ENCODE measurements at places on chromosomes 6 and 20.

DNA sequence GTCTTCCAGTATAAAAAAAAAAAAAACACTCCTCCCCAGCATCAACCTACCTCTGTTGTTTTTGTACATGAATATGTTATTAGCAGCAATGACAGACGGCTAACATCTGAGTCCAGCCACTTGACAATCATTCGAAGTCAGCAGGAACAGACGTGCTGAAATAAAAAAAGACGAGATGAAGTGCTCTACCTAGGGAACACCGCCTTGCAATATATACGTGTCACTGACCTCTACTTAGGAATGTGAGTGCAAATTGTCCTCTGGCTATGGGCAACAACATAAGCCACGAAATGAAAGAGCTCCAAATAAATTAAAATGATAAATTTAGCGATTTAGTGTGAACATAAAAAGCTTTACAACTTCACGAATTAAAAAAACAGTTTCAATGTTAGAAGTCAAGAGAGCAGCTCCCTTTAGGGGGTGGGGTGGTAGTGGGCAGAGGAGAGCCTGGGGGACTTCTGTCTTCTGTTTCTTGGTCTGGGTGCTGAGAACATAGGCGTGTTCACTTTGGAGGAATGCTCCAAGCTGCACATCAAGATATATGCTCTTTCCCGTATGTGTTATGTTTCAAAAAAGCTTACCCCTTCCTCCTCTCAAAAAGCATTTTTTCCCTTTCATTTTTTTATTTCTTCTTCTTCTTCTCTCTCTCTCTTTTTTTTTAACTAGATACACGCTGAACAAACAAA, 23.3 kb downstream of the EDN1 start:
- no peak for DNase-seq

GRCh38 chr6:4880363-4880762, 104.2 kb downstream of the CDYL start:
- no peak for DNase-seq

DNA sequence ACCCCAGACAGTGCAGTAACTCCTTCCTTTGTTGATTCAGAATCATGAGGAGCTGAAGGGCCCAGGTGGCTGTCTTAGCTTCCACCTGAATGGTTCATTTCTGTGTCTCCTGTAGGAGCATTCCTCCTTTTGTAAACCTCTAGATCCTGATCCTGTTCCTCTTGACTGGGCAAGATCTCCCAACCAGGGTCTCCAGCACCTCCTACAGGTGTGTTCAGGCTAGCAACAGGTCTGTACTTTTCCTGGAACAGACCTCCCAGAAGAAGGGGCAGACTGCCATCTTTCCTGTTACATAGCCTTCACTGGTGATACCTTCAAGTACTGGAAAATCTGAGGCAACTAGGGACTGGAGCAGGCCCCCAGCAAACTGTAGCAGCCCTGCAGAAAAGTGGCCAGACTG, 35.2 kb downstream of the HLA-B start:
- no peak for DNase-seq

DNA sequence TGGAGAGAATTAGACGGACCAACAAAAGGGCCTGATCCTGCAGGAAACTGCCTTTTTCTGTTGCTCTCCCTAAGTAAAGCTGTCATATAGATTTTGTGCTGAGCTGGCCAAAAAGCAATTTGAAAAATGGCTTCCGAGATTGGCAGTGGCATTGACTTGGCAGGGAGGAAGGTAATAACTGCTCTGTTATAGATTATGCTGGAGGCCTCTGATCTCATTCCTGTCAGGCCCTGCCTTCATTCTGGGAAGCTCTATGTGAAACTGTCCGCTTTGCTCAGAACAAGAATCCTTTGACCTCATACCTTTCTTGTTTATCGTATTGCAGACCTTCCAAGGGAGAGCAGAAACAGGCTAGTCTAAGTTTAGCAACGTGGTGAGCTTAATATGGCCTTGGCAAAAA, 234.4 kb downstream of the PHACTR1 start:
- no peak for DNase-seq

DNA sequence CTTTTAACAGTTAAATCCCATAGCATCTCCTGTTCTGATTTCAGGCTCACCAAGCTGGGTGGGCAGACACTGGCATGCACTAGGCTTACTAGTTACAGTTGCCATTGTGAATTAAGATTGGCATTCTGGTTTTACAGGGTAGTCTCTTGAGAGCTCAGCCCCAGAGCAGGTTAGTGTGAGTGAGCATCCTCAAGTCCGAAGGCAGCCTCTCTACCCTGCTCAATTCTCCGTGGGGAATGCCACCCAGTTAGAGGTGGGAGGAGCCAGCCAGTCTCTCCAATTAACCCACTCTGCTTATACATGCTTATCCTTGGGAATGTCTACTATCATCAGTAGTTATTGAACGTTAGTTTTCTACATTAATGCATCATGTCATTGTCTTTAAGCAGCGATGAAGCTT, 8.9 kb upstream of the OGFRL1 start:
- no peak for DNase-seq

DNA sequence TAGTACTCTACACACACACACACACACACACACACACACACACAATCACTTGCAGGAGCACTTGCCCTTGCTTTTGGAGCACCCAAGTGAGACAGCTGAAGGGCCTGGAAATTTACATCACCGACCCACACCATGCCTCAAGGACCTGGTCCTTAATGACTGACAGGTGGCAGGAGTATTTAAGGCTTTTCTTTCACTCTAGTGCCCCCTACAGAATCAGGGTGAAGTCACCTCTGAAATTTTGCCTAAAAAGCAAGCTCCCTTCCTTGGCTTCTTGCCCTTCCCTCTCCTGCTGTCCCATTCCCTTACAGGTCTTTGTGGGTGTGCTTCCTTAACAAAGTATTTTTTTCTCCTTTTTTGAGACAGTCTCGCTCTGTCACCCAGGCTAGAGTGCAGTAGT, 353.5 kb upstream of the IRAK1BP1 start:
- no peak for DNase-seq

DNA sequence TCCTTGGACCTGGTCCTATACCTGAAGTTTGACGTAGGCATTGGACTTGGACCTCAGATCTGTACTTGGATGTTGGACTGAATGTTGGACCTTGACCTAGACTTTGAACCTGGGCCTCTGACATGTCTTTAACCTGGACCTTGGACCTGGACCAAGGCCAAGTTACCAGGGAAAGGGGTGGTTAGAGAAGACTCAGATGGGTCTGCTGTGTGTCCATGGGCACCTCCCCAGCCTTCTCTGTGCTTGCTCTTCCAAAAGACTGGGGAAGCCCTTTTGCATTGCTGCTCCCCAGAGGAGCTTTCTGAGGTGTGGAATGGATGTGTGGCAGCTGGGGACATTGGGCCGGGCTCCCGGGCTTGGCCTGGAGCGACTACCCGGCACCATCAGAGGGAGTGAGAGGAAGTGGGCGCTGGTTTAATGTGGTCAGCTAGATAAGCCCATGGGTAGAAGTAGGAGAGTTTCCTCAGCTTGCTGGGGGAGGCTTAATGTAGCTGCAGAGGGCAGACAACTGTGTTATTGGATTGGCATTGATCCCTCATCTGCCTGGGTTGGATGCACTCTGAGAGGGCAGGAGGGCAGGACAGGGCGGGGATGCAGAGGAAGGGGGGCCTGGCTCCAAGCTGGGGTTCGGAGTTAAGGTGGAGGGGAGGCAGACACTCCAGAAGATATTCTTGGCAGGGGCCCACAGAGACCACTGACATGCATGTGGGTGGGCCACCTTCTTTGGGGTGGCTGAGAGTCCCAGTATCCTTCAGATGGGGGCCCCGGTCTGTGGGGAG, 4.2 kb downstream of the SCRT2 start:
- DNase-seq: no peak

DNA sequence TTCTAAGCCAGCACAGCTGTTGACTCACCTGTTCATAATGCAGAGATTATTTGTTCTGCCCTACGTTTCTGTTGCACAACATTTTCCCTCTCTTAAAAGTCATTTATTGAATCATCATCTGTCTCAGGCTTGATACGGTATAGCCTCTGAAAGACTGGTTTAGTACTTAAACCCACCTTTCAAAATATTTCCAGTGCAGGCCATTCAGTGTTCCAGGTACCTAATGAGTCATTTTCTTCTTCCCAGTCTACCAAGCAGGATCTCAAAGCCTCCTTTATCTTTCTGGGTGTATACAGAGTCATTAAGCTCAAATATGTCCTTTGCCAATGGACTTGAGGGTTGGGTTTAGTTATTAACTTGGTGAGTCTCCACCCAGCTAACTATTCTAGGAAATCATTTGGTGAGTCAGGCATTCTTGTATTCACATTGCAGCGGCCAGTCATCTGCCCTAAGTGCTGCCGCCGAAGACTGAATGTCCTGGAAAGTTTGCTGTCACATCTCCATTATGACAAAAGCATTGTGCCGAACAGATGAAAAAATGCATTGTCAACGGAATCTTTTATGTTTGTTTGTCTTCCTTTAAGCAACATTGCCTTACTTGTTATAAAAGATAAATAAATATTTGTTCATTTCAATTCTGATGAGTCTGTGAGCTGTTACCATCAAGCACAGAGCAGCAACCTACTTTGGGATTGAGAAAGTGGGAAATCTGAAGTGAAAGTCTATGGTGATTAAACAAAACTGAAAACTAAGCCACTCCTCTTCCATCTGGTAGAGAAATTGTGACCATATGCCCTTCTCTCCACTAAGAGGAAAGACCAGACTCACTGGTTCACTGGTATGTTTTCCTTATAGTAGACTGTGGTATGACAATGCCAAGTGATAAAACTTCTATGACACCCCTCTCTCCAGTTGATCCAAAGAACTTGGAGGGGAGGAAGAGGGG, 14.3 kb upstream of the FAM135A start:
- DNase-seq: no peak

DNA sequence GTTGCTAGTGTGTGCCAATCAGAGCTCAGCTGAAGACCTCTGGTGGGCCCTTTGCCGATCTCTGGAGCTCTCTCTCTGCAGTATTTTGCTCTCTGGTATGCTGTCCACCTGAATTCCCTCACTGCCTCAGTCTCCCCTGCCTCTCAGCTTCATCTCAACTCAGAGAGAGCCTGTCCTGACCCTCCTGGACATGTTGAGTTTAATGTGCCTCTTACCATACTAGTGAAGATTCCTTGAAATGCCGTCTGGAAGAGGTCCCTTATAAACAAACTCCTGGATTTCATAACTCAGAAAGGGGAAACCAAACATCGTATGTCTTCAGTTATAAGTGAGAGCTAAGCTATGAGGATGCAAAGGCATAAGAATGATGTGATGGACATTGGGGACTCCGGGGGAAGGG, 231.1 kb upstream of the ZNF217 start:
- DNase-seq: no peak

DNA sequence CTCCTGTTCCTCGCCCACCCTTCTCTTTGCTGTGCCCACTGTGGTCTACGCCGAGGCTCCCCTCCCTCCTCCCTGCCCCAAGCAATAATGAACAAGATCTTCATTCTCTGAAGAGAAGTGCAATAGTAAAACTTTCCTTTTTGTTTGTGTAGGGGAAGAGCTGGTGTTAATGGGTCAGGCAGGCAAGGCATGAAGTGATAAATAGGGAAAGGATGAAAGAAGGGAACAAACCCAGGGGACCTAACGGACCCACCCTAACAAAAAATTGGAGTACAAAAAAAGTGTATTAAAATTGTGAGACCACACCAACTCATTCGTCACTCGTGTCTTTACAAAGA, 66.9 kb downstream of the ZBTB2 start:
- no peak for DNase-seq

DNA sequence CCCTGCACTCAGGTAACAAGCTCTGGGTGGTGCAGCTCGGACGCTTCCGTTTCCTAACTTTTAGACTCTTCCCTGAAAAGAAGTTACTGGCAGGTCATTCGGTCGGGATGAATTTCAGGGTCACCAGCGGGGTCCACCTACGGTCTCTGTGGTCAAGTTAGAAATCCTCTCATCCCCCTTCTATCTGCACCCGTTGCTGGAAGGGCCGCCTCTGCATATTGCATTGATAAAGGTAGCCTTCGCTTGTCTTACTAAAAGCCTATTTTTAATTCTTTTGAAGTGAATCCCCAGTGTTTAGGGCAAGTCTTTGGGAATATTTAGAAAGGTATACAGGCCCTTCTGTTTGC, 47.3 kb downstream of the LRRN4 start:
- DNase-seq: no peak

- no peak for DNase-seq
These were observed 114.5 kb upstream of the EDN1 start for GRCh38 chr6:12175626-12176025.

- no peak for DNase-seq
These were observed 27.4 kb downstream of the CBLN4 start for GRCh38 chr20:55977690-55978459.

DNA sequence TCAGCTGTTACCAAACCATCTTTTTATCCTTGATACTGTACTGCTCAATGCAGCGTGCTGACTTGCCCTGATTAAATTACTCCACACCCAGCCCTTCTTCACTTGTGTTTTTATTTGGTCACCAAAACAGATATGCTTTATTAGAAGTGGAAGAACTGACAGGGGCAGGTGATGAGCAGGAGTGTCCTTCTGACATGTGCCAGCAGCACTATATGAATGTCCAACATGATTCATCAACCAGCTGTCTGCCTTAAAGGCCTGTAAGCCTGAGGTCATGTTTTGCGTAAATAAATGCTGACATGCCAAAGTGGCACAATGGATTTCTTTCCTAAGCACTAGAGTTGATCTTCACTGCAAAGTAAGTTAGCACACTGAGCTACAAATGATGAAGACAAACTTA, 15.4 kb downstream of the POPDC3 start:
- DNase-seq: no peak

- no peak for DNase-seq
These were observed 172.3 kb downstream of the GJA1 start for GRCh38 chr6:121607721-121608120.

- DNase-seq: no peak
These were observed 350.9 kb upstream of the NRSN1 start for GRCh38 chr6:23775127-23775526.

DNA sequence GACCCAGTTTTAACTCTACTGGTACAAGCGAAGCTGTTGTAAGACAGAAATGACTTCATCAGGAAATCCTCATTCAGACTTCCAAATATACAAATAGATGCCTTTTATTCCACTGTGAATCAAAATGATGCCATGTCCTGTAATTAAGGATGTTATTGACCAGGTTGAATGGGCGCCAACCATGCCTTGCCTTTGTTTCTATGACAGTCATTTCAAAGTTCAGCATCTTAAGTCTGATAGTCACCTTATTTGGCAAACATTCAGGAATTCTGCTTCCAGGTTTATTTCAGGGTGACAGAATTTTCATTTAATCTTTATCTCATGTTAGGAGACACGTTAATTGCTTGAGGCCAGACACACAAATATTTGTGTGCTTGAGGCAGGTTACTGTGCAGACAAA, 592.8 kb upstream of the JAG1 start:
- DNase-seq: no peak

DNA sequence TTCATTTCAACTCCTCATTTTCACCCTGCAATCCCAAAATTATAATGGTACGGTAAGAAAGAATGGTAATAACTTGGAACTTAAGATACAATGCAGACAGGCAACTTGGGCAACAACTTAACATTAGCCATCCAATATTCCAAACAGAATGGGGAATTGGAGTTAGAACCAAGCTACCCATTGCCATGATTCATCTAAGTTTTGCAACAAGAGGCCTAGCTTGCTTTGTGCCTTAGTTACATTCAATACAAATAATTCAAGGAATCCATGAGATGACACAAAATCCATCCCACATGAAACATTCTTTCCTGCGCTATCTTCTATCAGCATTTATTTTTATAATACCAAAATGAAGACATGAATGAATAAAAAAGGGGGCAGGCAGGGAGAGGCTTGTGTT, 28.4 kb downstream of the DCDC2 start:
- no peak for DNase-seq

Data from stimulated activated CD4-positive, alpha-beta T cell treated with anti-CD3 and anti-CD28 coated beads, Interleukin-4, amount 100 ng/mL, for 24 hours (primary cell).